ENCODE measurements at places on chromosomes 7 and 10.
A peak's percentile ranks its signal among the peaks of the same experiment; 100 is the strongest.

DNA sequence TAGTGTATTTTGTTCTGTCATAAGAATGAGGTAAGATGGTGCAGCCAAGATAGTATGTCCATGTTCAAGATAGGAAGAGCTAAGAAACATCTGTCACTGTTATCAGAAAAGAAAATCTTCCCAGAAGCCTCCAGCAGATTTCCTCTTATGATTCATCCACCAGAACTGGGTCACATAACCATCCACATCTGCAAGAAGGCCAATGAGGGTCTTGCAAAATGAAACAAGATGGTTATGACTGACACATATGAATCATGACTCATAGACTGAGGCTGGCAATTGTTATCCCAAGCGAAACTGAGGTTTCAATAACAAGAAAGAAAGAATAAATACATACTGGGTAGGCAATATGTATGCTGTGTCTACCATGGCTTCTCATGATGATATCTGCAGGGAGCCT is 30.3 kb downstream of the CCNJ start:
- DNase-seq = no peak

DNA sequence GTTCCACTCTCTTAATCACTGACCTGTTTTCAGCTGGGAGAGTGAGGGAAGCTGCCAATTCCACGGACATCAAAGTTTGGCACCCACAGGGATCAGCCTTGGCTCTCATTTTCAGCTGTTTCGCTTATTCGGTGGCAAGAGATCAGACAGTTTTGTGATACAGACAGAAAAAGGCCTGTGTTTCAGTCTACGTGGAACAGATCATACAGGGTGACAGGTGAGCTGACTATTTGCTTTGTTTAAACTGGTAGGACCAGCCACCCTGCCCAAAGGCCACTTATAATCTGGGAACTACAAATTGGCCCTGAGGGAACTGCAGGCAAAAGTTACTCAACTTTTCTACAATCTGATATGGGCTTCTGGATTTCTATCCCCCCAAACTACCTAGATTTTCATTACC is 128.6 kb downstream of the ZNF467 start:
- DNase-seq = no peak

GRCh38 chr10:84176836-84177474 is 3.4 kb downstream of the GPR15LG start:
- no peak for DNase-seq

DNA sequence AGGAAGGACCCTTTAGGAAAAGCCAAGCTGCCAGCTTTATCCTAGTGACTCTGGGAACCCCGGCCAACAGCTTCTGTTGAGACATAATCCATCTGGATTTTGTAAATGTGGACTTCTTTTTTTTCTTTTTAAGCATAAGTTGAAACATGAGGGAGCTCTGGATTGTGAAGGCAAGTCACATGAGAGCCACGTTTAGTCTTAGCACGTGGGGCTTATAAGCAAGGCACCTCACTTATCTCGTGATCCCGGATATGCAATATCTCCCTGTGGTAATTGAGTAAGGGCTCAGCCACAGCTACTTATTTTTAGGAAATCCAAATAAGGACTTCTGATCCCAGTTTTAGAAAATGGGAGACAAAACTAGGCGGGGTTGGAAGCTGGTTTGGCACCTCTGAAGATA is 111.2 kb upstream of the PTN start:
- DNase-seq = no peak

DNA sequence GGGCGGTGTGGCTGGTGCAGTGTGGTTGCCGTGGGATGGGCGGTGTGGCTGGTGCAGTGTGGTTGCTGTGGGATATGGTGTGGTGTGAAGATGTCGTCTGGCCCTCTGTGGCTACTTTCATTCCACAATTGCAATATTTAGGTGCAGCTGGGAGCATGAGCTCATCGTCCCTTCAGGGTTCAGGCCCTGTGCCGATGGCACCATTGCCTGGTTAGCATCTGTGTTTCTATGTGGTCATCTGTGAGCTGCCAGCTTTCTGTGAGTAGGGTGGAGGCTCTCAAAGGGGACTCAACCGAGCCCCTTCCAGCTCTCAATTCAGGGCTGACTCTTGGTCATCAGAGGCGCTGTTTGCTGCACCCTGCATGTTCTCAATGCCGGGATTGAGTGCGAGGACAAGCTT is 3.6 kb downstream of the ADGRA1 start:
- DNase-seq = no peak

DNA sequence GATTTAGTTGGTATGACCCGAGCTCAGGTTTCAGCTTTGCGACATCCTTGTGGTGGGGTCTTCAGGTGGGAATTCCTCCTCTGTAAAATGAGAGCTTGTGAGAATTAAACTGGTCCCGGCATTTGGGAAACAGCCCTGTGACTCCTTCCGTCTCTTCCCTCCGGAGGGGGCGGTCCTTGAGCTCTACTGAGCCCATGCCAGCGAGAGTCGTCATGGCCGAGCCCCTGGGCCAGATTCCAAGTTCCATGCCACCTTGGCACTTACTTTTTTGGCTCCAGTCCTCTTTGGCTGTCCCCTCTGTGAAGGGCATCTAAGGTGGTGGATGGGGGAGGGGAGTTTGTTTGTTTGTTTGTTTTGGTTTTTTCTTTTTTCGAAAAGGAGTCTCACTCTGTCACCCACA is 47.6 kb downstream of the GTF2IRD1 start:
- DNase-seq = no peak

GRCh38 chr10:92284112-92284704 is 6.7 kb downstream of the CPEB3 start:
- DNase-seq = no peak

DNA sequence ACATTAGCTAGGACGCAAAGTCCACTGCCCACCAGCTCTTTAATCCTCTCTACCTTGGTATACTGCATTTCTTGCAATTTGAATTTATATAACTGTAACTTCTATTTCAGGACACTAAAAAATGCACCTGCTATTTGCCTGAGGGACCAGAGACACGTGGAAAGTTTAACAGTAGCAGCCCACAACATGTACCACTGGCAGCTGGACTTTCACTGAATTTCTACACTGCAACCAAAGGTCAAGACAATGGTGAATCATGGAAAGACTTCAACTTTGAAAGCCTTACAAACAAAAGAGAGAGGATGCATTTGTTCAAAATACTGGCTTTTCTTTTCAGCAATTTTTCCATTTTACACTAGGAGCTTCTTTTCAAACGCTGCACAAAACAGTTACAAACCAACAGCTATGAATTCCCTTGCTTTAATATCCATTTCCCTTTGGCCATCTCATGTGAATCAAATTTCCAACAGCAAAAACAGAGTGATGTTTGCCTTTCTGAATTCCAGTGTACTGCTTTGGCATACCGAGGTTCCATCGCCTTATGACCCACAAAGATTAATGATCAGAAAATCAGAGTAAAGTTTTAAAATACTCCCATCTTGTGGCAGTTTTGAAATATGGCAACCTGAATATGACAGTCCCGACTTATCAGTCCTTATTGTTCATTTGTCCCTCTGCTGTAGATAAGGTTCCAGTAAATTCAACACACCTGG is 29.9 kb upstream of the HNRNPH3 start:
- DNase-seq = peak; percentile 32

DNA sequence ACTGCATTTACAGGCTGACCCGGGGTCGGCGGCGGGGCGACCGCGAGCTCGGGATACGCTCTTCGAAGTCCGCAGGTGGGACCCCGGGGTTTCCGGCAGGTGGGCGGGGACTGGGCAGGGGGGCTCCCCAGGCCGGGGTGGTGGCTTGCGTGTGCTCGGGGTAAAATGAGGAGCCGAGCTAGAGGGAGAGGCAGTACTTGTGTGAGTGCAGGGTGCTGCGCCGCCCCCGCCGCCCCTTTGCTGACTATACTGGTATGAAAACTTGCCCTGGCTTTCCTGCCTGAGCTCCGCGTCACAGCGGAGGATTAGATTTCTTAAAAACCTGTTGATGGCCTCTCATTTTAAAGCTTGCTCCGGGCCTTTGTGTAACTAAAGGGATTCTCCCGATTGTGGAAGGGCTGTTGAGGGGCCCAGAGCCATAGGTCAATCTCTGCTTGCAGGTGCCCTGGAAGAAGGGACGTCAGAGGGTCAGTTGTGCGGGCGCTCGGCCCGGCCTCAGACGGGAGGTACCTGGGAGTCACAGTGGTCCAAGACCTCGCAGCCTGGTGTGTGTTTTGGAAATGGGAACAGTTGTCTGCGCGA is 488 bp downstream of the ARMC10 start:
- DNase-seq = no peak

DNA sequence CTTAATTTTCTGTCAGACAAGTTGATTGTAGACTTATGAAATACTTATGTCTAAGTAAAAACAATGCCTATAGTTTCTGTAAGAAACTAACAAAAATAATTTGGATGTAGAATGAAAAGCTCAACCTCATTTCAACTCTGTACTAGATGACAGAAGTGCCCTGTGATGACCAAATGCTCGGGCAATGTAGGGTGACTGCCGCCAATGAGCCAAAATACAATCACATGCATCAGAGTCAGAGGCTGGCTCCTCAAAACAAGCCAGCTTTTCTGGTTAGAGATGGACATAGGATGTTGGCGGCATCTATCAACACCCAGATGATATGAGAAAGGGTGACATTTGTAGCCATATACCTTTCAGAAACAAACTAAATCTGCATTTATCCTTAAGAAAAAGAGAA is 23.9 kb downstream of the LMOD2 start:
- DNase-seq = no peak

GRCh38 chr10:12372846-12373245 is 23.5 kb downstream of the CAMK1D start:
- no peak for DNase-seq

DNA sequence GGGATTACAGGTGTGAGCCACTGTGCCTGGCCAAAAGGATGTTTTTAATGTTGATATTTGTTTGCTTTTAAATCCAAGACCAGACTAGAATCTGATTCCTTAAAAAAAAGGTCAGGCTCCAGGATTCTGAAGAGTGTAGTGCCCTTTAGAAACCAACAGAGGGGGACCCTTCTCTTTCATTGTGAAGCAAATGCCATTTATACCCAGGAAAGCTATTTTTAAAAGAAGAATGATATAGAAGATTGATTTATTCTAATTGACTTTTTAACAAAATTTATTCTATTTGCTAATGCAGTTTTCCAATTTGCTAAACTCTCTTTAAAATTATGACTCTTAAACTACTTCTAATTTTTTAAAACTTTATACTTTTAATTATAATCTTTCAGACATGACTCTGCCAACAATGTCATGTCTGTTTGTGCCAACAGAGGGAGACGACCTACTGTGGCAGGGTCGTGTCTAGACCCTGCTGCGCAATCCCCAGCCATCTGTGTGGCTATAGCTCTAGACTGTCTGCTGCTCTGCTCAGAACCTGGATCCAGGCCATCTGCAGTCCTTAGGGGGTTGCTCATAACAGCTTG is 201.0 kb upstream of the IMMP2L start:
- peak; percentile 69 for DNase-seq

GRCh38 chr10:52801947-52802346 is 29.4 kb upstream of the MBL2 start:
- DNase-seq = no peak

GRCh38 chr10:107656932-107657331 is 492.4 kb upstream of the SORCS1 start:
- DNase-seq = no peak

DNA sequence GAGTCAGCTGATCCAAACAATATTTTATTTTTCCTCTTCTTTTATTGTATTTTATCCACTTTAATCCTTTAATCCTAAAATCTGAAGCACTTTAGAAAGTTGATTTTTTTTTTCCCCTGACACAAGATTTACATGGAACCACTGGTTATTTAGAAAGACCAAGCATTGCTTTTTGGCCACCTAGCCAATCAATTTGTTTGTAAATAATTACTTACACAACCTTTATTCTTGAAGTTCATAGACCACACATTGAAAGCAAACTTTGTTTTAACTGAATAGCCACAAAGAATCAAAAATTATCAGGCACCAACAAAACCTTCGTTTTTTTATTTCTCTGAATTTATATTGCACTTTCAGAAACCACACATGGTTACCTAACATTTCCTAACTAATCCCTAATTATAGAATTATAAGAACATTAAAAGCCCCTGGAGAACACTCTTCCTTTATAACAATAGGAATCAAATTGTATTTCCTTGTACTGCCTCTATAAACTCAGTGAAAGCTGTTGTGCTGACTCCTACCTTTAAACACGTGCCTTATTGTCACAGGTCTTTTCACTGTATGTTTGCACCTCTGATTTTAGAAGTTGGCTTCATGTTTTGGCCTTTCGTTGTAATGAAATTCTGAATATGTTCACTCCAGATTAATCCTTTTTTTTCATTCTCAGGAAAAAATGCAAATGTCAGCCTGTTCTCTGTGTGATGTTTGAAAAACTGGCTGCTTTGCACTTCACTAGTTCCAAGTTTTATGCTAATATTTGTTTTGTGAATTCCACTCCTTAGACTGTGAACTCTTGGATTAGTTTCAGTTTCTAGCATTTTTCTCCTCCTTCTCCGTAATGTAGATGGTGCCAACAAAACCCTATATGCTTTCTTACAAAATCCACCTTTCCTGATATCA is 1511.9 kb downstream of the REEP3 start:
- DNase-seq = no peak

GRCh38 chr7:120603366-120603765 is 254.6 kb downstream of the TSPAN12 start:
- no peak for DNase-seq

- DNase-seq = no peak
These were observed 14.4 kb downstream of the CCDC6 start for GRCh38 chr10:59891936-59892335.

- peak; percentile 61 for DNase-seq
These were observed 136.2 kb upstream of the NRBF2 start for GRCh38 chr10:62996925-62997324.

DNA sequence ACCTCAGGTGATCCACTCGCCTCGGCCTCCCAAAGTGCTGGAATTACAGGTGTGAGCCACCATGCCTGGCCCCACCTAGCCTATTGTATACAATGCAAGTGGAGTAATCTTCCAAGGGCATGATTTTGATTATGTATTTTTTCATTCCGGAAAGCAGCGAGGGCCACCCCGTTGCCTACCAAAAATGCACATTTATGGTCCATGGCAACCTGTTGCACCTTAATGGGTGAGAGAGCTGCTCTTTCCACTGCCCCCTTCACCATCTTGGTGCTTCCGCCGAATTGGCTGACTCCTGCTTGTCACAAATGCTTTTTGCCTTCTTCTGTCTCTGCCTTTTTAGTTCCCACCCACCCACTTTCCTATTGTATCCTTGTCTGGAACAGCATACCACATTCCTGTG is 699.5 kb downstream of the LRMDA start:
- DNase-seq = no peak
